ENCODE measurements at places on chromosomes 16 and 17.

DNA sequence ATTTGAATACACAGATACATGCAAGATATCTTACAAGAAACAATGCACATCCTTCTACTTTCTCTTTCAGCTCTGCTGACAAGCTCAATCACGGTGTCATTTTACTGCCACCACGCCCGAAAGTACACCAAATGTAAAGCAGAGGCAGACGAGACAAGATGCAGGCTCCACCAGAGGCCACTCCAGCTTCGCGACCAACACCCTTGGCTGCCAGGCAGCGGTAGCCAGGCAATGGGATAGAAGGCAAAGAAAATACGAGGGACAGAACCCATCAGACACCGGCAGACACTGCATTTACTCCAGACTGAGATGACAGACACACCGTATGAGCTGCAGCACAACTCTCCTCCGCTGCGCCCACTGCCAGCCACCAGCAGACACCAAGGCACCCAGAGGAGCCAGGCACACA, 41.0 kb downstream of the USP22 start:
- DNase-seq, result no peak

GRCh38 chr16:66093191-66093590, 273.3 kb upstream of the CDH5 start:
- DNase-seq, result no peak

DNA sequence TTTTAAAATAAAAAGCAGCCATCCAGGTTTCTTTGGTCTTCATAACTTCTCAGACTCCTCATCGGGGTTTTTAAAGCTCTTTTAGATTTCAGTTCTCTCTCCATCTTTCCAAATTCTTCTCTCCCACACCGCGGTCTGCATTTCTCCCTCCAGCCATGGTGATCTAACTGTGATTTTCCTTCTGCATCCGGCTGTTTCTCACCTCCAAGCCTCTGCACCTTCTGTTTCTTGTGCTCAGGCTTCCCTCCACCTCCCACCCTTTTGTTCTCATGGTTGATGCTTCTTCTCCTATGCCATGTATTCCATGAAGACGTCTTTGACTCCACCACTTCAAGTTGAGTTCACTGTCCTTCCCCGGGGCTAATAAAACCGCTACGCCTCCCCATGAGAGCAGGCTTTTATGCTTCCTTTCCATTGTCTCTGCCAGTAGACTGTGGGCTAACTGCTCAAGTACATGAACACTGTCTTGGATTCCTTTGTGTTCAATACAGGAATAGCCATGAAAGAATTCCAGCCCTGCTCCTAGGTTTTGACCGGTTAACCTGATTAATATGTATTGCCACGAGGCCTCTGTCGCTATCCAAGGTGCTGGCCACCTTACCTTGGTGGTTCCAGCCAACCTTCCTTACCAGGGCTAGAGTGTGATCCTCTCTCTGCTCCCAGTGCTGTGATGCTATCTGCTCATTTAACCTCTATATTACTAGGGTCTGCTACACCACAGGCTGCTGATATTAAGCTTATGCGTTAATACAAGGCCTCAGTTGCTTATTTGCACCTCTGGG, 625.1 kb downstream of the HS3ST4 start:
- no peak for DNase-seq

DNA sequence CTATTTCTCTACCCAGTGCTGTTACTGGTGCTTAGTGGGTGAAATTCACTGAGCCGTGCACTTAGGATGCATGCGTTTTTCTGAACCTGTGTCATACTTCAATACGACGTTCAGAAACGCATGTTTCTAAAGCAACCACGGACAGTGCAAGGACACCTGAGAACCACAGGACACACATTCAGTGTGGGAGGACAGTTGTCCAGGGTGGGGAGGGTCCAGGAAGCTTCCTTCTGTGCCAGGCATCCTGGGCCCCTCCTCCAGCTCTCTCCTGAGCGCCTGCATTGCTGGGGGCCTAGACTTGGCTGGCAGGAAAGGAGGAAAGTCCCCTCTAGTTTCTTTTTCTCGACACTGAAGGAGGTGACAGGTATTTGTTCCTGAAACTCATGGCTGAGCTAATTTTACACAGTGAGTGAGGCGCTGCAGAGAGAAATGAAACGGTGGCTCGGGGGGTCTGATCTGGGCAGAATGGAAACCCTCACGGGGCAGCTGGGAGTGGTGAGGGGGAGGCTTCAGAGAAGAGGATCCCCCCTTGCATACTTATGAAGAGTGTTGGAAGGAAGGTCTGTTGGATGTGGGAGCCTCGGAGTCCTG, 89.9 kb downstream of the IRF8 start:
- no peak for DNase-seq

DNA sequence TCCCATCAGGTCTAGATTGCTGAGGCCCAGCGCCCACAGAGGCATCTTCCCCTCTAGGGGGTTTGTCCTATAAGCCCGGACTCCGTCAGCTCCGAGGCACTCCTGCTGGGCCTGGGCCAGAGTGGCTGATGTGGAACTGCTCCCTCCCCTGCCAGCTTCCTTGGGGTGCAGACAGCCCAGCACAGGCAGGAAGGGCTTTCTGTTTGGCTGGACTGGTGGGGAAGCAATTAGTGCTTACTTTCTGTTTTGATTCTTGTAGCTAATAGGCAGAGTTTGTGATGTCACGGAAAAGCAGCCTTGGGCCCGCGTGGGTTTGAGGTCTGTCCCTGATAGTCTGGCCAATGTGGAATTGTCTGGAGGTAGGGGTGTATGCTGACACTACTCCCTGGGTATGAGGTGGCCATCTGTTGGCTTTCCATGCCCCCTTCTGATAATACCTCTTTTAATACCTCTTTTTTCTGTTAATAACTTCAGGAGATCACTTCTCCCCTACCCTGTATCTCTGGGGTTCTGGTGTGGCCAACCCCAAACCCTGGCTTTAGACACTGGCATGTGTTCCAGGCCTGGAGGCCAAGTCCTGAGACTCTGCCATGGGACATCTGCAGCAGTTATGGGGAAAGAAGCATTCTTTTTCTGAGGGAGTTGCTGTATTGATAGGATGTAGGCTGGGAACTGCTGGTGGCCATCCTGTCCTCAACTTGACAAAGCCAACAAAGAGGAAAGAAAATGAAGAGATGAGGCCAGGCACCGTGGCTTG, 190.9 kb downstream of the RAB11FIP4 start:
- no peak for DNase-seq

GRCh38 chr16:69013991-69014390, 91.5 kb upstream of the HAS3 start:
- DNase-seq, result no peak

DNA sequence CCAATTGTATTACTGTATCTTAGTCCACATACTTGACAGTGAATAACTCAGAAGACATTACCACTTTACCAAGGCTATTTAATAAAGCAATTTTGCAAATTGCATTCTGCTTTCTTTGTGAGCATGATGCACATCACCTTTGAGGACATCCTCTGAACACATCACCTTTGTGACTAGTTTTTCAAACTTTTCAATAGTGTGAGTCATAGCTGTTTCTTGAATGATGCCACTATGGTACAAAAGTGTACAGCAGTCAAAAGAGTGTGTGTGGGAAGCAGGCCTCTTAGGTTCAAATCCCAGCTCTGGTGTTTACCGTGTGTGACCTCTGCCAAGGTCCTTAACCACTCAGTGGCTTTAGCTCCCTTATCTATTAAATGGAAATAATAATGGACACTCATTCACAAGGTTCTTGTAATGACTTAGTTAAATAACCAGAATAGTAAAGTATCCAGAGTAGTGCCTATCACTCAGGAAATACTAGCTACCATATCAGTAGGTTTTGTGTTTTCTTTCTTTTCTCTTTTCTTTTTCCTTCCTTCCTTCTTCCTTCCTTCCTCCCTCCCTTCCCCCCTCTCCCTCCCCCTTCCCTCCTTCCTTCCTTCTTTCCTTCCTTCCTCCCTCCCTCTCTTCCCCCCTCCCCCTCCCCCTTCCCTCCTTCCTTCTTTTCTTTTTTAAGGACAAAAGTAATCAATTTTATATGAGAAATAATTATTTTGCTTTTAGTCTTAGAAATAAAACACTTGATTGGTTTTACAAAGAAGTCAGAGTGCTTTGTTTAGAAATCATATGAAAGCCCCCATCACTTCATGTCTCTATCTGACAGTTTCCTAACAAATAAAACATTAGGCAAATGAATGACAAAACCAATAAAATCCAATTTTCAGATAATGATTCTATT, 178.9 kb downstream of the MYO1D start:
- DNase-seq, result no peak

- peak; percentile 72 for DNase-seq
These were observed 38.6 kb downstream of the USP10 start for GRCh38 chr16:84738255-84739038.

GRCh38 chr17:42378959-42379594, 9.2 kb downstream of the STAT3 start:
- DNase-seq, result no peak

GRCh38 chr17:19731626-19732025, 15.2 kb upstream of the SLC47A2 start:
- DNase-seq, result no peak

DNA sequence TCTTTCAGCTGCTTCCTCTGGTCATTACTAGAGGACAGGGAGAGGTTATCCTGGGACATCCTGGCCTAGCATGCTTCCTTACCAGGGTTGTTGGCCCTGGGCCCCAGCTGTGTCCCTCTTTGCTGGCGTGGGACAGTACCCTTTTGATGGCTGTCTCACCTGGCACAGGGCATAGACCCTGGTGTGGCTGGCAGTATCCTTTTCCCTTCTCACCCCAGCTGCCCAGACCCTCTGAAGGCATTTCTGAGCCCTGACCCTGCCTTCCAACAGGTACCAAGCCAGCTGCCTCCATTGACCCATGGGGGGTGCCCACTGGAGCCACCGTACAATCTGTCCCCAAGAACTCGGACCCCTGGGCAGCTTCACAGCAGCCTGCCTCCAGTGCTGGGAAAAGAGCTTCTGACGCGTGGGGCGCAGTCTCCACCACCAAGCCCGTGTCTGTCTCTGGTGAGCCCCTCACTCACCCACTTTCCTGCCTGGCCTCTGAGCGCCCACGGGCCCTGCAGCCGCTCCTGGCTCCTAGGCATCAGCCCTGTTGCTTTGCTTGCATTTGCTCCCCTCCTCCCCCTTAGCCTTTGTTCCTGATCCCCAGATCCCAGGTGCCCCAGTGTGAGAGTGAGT, 34.0 kb downstream of the B9D1 start:
- DNase-seq, result no peak

- no peak for DNase-seq
These were observed 35.8 kb downstream of the MSI2 start for GRCh38 chr17:57292091-57292490.

GRCh38 chr17:51279183-51279582, 18.8 kb downstream of the UTP18 start:
- no peak for DNase-seq

- no peak for DNase-seq
These were observed 25.6 kb downstream of the ZP2 start for GRCh38 chr16:21185659-21186325.

- DNase-seq, result no peak
These were observed 23.5 kb downstream of the ZNF750 start for GRCh38 chr17:82816358-82816757.

DNA sequence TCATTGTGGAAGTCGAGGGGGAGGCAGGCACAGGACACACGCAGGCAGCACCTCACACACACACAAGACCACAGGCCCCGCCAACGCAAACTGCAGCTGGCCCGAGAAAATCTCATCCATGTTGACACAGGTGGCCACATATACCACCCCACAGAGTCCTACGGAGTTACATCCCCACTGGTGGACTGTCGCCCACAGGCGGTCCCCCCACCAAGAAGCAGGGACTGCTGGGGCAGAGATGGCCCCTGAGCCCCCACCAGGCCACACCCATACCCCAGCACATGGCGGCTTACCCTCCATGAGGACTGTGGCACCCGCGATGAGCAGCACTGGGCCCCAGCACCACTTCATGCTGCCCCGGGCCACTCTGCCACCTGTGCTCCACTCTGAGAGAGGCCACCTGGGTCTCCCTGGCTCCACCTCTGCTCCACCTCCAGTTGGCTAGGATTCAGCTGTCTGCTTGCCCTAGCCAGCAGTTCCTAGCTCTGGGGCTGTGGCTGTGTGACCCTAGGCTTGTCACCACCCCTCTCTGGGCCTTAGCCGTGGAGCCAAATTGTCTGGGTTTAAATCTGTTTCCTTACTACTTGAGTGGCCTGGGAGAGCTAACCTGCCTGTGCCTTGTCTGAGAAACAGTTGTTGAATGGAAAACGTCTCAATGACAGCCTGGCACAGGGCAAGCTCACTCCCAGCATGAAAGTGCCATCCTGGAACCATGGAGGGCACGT, at the start of gene PRSS53:
Gene PRSS53, minus strand, starts transcription at position 485 of the 725 bp plus-strand sequence. Its CDS starts 134 bp downstream, at position 351.
- DNase-seq, result no peak

GRCh38 chr16:11072420-11073153, 128.2 kb downstream of the CLEC16A start:
- no peak for DNase-seq

- no peak for DNase-seq
These were observed 824 bp upstream of the MPP2 start for GRCh38 chr17:43907998-43908721.

DNA sequence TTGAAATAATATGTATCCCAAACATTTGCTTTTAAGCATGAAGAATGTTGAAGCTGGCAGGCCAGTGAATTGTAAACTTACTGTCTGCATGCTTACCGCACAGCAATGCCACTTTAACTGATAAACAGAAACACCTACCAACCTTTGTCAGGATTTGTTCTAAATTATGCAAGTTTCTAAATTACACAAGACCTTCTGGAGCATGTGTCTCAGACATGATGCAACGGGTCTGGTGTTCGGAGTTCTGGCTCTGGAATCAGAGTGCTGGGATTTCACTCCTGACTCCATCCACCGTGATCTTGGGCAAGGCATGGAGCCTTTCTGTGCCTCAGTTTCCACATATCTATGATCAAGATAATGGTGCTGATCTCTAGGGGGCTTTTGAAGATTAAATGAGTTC, 111.2 kb downstream of the CCT6B start:
- DNase-seq, result no peak

- no peak for DNase-seq
These were observed 56.9 kb upstream of the SOX9 start for GRCh38 chr17:72063756-72064450.

GRCh38 chr17:80800481-80801391, 190.9 kb upstream of the CHMP6 start:
- DNase-seq, result no peak

DNA sequence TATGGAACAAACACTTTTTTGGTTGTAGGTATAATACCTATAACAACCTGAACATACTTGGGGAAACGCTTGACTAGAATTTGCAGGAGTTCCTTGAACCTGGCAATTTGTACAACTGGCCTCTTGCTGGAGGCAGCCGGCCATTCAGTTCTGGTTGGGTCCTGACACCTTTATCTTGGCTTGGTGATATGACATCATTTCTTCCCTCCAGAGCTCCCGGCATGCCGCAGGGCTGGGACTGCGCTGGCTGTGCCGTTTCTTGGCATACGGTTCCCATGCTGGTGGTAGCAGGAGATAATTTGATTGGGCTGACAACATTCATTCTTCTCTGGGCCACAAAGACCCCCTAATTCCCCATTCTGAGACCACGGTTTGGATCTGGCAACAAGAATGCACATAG, 87.5 kb downstream of the ASIC2 start:
- DNase-seq, result no peak

GRCh38 chr17:2475056-2475455, 36.6 kb downstream of the METTL16 start:
- no peak for DNase-seq

- DNase-seq, result peak; percentile 72
These were observed 768 bp upstream of the TBX6 start for GRCh38 chr16:30092373-30093010.
